Urinary bladder (tissue), 4 donors: ENCODE measurements at places on chromosomes 2 and 18. TPM values are rescaled to one million over a fixed set of nuclear protein-coding genes. Genes with fewer than 3 reads are reported as not detected.

- no peak for DNase-seq
Observed at GRCh38 chr2:98012561-98012991, 16.8 kb upstream of the TMEM131 start.

DNA sequence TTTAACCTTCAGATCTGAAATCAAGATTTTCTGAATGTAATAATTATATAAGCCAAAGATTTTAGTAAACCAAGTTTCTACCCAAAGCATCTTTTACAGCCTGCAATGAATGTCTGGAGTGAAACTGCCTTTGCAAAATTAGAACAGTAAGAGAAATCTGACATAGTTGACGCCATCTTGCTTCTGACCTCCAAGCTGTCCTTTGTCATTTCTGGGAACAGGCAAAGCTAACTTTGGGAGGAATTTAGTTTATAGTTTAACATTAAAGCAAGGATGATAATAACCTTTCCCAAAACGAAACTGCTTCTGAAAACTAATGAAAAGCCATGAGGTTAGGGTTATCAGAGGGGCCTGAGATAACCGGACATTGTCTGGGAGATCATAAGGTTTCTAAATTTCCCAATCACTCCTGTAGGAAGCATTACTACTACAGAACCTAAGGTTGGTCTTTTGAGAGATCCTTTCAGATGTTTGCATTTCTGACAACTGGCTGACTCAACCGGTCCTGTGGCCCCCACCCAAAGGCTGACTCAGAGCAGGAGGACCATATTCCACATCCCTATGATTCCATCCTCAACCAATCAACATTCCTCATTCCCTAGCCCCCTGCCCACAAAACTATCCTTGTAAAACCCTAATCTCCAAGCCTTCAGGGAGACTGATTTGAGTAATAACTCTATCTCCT, 124.5 kb downstream of the TMEM131 start:
- DNase-seq = no peak

DNA sequence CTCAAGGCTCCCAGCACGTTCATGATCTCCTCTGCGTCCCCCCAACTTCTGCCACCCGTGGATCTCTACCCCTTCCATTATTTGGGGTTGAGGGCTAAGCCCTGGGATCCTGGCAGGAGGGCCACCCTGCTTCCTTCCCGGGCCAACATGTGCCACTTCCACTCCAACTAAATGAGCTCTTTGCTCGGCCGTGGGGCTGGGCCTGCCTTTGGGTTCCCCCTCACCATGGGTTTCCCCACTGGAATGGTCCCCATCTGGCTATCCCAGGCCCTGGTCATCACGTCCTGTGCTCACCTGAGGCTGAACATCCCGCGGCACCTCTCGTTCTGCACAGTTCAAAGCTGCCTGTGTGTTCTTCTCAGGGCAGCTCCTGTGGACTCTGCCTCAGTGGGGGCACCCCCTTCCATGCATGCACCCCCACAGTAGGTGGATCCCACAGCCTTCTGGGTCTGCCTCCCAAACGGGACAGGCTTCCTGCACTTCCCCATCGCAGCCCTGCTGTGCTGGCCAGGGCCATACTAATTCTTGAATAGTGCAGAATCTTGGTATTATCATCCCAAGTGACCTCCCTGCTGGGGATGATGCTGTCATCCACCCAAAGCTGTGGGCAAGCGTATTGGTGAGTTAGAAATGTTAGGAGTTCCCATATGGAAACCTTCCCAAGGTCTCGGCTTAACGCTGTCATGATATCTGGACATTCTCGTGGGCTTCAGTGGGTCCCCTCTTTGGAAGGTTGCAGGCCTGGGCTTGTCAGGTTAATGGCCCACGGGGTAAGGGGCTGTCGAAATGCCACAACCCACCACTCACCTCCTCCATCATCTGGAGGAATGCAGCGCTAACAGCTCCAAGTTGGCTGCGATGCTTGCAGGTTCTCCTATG, 150.5 kb upstream of the TWIST2 start:
- DNase-seq = no peak

DNA sequence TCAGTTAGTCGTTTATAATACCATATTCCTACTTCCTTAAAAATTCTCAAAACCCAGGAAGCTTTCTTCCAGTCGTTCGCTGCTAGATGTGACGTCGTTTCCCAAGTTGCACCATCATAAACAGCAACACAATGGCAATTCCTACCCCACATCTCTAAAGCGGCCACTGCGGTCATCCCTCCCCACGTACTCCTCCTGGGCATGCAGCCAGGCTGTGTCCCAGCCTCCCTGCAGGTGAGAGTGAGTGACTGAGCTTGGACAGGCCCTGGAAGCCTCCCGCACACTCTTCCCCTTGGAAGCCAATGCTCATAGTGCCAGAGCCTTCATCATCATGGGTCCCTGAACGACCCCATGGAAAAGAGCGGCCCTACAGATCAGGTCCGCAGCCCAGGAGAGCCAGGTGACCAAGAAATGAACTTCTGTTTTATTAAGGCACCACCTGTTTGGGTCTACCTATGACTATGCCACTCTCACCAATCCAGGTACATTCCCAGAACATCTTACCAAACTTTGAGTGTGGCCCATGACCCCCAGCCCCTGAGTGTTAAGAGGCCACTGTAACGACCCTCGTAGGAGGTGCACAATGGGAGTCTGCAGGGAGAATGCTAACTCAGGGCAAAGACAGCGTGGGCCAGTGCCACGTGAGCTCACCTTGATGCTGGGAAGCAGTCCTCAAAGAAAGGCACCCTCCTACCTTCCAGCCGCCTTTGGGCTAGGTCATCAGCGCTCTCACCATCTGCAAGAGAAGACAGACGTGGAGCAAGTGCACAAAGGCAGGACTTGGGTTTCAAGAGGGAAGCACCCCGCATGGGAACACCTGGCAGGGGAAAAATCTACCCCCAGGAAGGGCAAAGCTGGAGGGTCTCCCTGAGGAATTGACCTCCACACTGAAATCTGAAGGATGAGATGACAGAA, 74.7 kb upstream of the RAB6C start:
- DNase-seq = no peak

DNA sequence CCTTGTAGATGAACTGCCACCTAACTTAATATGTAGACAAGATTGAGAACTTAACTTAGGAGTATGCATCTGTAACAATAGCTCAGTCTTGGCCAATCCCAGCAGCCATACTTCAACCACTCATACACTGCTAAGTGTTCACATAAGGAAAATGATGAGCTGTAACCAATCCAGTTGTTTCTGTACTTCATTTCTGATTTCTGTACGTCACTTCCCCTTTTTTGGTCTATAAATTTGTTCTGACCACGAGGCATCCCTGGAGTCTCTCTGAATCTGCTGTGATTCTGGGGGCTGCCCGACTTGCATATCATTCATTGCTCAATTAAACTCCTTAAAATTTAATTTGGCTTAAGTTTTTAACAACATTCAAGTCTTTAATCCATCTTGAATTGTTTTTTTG, 6.4 kb downstream of the SH3YL1 start:
- no peak for DNase-seq

CAPN14 gene
- total RNA-seq = 0.42 TPM

GRCh38 chr2:190940454-190940853, 59.8 kb downstream of the GLS start:
- DNase-seq = no peak

PMAIP1 gene
- total RNA-seq = 1.6 TPM
